Natural killer cell (primary cell): ENCODE measurements at places on chromosomes 11 and 22. TPM values are rescaled to one million over a fixed set of nuclear protein-coding genes. Genes with fewer than 3 reads are reported as not detected.

OR8A1 gene
- total RNA-seq: not detected

RAD9A gene
- 30.2 TPM for total RNA-seq

GRCh38 chr22:40951795-40952605 lies 822 bp downstream of the RBX1 start:
- H3K27ac ChIP-seq: peak overlapping the region; percentile 89
- no peaks in the 10 kb centered on the region for H3K27me3 ChIP-seq
- H3K36me3 ChIP-seq: peaks cover 21% of the 10 kb centered on the region

SYT12 gene
- not detected for total RNA-seq

DNA sequence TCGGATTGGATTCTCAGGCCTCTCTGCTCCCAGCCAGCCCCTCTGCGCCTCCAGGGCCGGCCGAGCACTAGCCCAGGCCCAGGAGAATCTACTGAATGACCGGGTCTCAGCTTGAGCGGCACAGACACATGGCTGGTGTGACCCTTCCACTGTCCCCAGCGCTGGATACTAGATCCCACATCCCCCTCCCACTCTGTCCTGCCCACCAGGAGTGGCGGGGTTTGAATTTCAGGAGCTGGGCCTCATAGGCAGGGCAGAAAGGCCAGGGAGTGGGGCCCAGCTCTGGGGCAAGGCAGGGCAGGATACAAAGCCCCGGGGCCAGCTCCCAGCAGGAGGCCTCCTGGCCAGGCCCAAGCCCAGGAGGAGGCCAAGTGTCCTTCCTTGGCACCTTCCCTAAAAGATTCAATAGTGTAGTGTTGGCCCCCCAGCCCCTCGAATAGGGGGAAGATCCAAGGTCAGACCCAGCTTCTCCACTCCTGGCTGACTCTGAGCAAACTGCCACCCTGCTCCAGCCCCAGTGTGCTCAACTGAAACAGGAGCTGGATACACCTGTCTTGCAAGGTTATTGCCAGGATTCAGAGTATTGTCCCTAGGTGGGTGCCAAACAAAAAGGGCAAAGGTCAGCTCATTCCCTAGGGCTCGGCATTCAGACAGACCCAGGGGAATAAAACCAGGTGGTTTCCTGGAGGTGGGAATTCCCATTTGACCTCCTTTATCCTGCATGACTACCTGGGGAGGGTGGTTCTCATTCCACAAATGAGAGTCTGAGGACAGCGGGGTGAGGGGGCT lies 22.5 kb upstream of the TCF20 start:
- H3K27me3 ChIP-seq: no peaks in the 10 kb centered on the region
- no peak overlapping the region for H3K27ac ChIP-seq
- peaks cover 17% of the 10 kb centered on the region for H3K4me1 ChIP-seq
- no peak for DNase-seq
- H3K4me3 ChIP-seq: no peak overlapping the region
